ENCODE measurements at places on chromosomes 12 and 14.
A peak's percentile ranks its signal among the peaks of the same experiment; 100 is the strongest.

DNA sequence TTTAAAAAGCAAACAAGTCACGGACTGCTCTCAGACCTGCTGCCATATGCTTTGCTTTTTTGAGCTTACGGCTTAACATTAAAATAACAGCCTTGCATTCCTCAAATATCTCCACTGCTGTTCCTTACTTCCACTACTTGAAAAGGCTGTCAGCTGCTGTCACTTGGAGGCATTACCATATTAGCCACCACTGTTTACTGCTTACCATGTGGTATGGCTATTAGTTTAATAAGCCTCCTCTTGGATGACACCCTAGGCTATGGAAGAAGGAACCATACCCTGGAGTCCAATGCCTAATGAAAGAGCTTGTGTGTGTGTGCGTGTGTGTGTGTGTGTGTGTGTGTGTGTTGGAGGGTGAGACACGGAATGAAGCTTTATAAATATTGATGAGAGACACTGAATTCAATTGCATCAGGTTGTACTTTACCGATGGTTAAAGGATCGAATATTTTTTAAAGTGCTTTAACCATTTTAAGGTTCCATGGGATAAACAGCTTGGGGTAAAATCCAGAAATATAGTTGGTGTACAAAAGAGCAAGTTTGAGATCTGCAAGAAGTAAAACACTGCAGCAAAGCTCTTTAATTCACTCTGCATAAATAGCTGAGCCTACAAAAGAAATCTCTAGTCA lies 174.5 kb downstream of the TTC7B start:
- no peak for DNase-seq

DNA sequence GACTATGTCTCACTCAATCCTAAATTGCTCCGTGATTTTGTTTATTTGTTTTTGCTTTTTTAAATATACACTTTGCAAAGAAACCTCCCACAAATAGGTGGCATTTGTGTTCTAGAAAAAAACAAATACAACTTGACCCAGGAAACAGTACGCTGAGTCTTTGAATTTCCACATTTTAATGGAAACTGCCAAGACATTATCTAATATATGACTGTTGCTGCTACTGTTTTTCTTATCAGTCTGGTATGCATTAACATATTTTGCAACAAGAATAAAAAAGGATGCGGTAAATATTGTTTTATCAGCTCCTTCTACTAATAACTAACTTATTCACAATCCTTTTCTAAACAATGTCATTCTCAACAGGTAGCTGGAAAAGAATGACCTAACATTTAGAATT lies 187.4 kb downstream of the LRIG3 start:
- DNase-seq, result no peak

GRCh38 chr12:123119808-123120207 lies 31.1 kb downstream of the PITPNM2 start:
- DNase-seq, result peak; percentile 31

GRCh38 chr14:95832012-95832411 lies 44.6 kb upstream of the TUNAR start:
- no peak for DNase-seq

- DNase-seq, result no peak
Measured at GRCh38 chr12:5246196-5246595, 185.7 kb upstream of the NTF3 start.

DNA sequence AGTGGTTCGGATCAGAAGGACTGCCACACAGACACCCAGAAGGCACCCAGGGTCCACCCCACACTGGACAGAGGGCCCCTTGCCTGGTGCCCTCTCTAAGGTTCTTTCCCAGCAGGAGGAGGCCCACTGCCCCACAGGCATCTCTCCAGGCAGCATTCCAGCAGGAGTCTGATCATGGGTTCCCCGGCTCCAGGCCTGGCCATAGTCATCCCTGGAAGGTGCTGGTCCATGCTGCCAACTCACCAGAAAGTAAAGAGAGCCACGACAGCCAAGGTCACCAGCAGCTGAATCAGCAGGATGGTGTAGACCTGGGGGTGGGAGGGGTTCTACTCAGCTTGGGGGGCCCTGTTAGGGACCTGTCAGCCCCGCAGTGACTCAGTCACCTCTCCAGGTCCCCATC lies 6.4 kb downstream of the FAIM2 start:
- DNase-seq, result no peak

DNA sequence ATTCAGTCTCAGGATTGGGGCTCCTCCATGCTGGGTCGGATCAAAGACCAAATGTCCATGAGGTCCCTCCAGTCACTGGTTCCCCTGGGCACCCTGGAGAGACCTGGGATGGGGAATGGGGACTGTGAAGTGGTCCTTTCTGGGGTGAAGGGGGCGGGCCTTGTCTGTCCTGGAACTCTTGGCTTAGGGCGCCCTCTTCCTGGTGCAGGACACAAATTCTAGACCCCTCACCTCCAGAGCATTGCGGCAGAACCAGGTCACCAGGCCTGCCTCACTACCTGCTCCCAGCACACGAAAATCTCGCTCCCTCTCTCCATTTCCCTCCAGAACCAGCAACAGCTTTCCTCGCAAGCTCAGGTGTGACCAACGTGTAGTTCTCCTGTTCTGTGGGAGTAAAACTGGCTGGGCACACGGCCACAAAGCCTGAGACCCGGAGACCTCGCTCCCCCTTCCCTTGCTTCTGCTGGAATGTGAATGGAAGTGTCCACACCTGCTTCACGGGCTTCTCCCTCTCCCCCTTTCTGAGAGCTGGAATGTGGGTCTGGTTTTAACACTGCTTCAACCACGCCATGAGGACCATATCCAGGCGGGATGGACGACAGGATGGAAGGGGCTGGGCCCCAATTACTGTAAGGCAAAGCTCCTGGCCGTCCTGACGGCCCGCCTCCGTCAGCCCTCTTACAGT lies 112.7 kb downstream of the SCARB1 start:
- no peak for DNase-seq

DNA sequence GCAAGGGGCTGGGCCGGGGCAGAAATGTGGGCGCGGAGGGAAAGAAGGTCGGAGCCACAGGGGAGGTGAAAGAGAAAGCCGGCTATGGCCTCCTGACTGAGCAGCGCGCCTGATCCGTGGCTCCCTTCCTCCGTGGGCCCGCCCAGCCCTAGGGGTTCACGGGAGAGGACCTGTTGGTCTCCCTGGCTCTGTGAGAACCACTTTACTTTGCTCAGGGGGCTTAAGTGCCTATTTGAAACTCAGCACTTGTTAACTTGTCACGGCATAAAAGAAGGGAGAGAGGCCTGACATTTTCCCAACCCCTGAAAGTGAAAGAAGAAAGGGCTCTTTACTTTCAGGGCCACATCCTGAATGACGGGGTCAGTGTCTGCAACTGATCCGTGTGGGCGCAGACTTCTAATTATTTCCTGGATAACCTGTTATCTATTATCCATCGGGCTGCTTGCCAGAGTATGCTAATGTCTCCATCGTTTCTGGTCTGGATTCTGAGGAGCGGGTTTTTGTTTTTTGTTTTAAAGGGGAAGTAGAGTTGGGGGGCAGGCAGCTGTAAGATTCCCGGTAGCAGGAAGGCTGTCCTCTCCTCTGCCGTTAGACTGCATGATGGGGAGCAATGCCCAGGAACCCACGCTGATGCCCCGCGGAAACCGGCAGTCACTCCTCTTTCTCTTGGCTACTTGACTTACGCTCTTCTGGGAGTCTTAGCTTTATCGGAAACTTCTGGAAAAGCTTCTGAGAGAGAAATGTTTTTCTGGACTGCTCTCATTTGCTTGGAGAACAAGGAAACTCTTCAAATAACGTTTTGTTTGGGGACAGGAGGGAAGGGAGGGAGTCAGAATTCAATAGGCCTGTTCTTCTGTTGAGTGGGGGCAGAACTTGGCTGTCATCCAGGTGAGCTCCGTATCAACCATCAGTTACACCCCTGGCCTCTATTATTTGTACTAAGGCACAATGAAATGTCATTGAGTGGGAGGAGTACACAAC lies 127.7 kb upstream of the MAX start:
- DNase-seq, result no peak

- no peak for DNase-seq
Measured at GRCh38 chr12:83408851-83409250, 722.1 kb downstream of the TMTC2 start.

DNA sequence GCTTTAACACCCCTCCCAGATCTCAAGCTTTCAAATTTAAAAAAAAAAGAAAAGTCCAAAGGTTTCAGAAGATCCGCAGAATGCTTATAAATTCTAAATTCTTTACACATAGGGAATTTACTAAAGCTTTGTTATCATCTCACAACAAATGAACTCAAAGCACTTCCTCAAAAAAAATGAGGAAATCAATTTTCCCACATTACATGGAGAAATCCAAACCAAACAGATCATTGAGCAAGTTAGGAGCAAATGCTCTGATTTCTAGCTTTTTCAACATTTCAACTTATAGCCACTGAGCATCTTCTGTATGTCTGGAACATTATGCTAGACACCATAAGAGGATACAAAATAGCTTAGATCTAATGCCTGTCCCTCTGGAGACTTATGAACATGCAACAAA lies 161.0 kb downstream of the CEP128 start:
- DNase-seq, result no peak

GRCh38 chr12:130493951-130494350 lies 156.3 kb downstream of the PIWIL1 start:
- DNase-seq, result no peak

DNA sequence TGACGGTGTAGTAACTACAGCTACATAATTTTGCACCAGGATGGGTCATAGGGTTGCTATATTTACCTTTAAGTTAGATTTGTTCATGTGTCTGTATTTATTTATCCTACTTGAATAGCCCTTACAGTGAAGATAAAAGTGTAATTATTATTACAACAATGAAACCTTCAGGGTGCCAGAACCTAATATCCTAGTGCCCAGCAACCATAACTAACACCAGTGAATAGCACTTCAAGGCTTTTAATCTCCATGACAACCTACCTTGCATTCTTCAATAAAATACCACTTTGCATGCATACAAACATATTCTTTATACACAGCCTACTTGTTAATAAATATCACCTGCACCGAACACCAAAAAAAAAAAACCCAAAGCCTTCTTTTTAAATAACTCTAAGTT lies 58.7 kb upstream of the G2E3 start:
- no peak for DNase-seq

- DNase-seq, result no peak
Measured at GRCh38 chr12:112503512-112503911, 84.8 kb downstream of the PTPN11 start.

DNA sequence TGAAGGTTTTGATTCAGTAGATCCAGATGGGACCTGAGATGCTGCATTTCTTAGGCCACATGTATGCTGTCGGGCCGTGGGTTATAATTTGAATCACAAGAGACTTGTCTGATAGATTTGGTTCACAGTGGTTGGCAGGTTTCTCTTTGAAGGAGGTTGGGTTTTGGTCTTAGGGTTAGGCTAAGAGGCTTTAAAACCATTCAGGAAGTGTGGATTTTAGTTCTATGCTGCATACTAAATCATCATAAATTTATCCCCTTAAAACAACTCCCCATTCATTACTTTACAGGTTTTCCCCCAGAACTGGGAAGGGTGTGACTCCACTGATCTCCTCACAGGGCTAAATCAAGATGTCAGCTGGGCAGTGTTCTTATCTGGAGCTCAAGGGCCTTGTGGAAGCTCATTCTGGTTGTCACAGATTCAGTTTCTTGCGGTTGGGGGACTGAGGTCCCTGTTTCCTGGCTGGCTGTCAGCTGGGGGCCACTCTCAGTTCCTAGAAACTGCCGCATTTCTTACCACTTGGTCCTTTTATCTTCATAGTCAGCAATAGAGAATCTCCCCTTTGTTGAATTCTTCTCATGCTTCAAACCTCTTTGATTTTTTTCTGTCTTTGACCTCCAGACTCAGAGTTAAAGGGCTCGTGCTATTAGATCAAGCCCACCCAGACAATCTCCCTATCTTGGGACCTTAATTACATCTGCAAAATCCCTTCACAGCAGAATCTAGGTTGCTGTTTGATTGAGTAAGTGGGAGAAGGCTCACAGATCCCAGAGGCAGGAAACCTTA lies 20.6 kb upstream of the PCNX1 start:
- DNase-seq, result no peak

DNA sequence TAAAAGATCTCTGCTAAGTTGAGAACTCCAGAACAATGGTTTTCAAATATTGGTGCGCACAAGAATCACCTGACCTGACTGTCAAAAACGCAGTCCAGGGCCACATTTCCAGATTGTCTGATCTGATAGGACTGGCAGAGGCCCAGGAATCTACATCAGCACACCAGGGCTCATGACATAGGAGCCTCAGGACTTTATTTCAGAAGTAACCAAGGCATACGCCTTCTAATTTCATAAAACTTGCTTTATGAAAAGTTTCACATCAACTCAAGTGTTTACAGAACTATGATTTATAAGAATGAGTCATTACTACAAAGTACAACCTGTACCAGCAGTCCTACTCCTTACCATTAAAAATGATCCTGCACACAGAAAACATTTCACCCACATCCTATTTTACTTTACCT lies 47.7 kb upstream of the PTPRO start:
- DNase-seq, result no peak

- DNase-seq, result no peak
Measured at GRCh38 chr14:64623554-64624165, 73.9 kb downstream of the PPP1R36 start.

Measured in activated T-cell treated with anti-CD3 and anti-CD28 coated beads for 24 hours (primary cell).